Dermis microvascular lymphatic vessel endothelial cell (primary cell): ENCODE measurements at places on chromosomes 2 and 18. TPM values are rescaled to one million over a fixed set of nuclear protein-coding genes. Genes with fewer than 3 reads are reported as not detected.

CNRIP1 gene
- total RNA-seq, result 31.2 and 44.9 TPM in 2 replicates

C2orf72 gene
- not detected in 2 replicates for total RNA-seq

ZFAND2B gene
- 20.0 and 22.1 TPM in 2 replicates for total RNA-seq

ALK gene
- not detected in 2 replicates for total RNA-seq

AGXT gene
- total RNA-seq, result not detected in 2 replicates

PSMA8 gene
- not detected in 2 replicates for total RNA-seq
